NCI-H1694 (cell line): ENCODE measurements at places on chromosomes 3 and 15.

GRCh38 chr3:14884665-14885064, 62.7 kb upstream of the NR2C2 start:
- DNase-seq, result no peak

- no peak for DNase-seq
These were observed 55.0 kb downstream of the TMEM44 start for GRCh38 chr3:194577986-194578905.

DNA sequence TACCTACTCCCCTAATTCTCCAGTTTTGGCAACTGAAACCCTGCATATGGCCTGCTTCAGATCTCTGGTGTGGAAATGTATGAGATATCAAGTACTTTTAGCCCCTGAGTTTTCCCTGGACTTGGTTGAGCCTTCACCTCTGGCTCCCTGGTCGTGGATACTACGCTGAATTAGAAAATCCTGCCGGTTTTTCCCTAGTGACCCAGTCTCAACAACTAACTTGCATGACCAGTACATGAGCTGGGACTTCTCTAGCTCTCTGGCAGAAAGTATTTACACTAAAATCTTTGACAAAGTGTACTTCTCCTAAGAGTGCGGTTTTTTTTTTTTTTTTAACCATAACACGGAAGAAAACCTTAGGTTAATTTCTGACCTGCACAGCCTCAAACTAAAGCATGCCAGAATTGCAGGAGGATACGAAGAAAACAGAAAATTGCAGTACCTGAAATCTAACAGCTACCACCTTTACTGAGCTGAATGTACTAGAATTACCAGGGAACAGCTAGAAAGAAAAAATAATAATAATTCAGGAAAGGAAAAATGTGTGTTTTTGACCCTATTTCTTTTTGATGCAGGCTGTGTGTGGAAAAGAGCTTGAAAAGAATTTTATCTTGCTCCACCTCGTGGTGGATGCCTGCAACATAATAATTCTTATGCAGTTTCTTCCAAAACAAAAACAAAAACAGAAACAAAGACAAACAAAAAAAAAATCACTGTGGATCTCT, 165.6 kb downstream of the GMNC start:
- DNase-seq, result no peak

GRCh38 chr15:99440551-99441443, 125.0 kb upstream of the MEF2A start:
- no peak for DNase-seq

GRCh38 chr3:150388498-150389418, 19.3 kb upstream of the TSC22D2 start:
- DNase-seq, result no peak

GRCh38 chr3:31274326-31275024, 258.2 kb upstream of the STT3B start:
- no peak for DNase-seq

DNA sequence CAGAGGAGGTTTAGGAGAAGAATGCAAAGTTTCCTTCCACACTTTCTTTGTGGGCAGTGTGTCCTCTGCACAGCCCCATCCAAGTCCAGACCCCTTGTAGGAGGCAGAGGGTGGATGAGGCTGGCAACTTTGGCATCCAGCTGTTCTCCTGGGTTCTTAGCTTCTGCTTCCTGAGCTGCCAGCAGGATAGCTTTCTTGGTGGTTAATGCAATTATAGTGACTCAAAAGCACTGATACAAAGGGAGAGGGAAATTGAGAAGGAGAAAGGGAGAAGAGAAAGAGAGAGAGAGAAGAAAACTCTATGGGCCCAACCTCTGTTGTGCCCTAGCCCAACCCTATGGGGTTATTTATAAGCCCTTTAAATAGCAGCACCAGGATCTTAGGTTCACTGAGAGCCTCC, 4.5 kb upstream of the TNFAIP8L3 start:
- DNase-seq, result no peak

DNA sequence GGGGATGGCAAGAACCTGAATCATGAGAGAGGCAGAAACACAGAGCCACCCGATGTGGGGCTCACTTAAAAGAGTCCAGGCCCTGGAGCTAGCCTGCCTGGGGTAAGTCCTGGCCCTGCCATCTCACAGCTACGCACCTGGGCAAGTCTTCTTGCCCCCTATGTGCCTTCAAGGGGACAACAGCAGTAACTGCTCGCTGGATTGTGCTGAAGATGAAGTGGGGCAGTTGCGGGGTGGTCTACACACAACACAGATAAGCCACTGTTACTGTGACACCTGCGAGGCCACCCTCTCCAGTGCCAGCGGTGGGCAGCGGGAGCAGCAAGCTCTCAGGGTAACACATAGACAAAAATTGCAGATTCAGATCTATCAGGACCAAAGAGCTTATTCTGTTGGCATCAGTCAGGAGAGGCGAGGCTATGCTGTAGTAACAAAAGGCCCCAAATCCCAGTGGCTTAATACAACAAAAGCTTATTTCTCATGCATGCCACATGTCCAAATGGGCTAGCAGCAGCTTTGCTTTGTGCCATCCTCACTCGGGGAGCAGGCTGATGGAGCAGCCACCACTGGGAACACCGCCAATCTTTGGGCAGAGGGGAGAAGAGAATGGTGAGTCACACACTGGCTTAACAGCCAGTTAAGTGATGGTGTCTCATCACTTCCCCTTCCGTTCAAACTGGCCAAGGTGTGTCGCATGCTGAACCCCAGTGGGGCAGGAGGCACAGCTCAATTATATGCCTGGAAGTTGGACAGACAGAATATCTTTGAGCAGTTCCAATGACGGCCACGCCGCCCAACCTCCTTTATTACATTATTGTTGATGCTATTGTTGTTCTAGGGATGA, 78.3 kb downstream of the WNT7A start:
- no peak for DNase-seq

DNA sequence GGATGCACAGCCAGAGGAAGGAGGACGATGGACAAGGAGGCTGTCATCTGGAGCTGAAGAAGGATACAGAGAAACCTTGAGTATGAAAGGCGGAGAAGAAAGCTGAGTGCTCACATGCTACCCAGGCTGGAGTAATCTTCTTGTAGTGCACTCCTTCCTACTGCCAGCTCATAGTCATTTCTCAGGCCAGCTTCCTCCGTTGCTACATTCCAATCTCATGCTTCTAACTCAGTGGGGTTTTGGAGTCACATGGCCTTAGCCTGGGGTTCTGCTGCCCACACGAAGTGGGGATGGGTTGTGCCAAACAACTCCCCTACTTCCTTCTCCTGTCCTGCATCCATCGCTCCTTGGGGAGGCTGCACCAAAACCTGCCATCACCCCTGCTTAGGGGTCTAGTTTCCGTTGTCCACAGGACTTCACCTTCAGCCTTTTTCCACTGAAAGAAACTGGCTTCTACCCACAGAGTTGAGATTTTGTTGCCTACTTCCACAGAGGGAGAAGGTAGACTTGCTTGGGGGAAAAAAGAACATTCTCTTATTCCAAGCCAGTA, 239.9 kb downstream of the EPHB1 start:
- DNase-seq, result no peak

GRCh38 chr3:10242182-10243065, 5.8 kb upstream of the TATDN2 start:
- no peak for DNase-seq

- no peak for DNase-seq
These were observed 26.5 kb downstream of the LYSMD4 start for GRCh38 chr15:99706557-99707303.

DNA sequence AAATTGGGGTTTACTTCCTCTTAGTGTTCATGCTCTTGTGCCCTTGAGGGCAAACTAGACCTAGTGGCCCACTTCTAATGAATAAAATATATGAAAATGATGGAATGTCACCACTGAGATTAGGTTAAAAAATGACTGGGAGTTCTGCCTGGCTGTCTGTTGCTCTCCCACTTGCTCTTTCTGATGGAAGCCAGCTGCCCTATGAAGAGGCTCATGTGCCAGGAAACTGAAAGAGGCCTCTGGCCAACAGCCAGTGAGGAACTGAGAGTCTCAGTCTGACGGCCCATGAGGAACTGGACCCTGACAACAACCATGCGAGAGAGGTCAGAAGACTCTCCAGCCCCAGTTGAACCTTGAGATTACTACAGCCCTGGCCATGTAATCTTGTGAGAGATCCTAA, 107.1 kb upstream of the FHIT start:
- no peak for DNase-seq
